Activated CD8-positive, alpha-beta memory T cell treated with anti-CD3 and anti-CD28 coated beads, Interleukin-2, amount 10 ng/mL, durations not matched to agents 7 days and 5 days (primary cell): ENCODE measurements at places on chromosomes 2 and 18. TPM values are rescaled to one million over a fixed set of nuclear protein-coding genes. Genes with fewer than 3 reads are reported as not detected.

- DNase-seq = no peak
These were observed 3.9 kb downstream of the UBXN4 start for GRCh38 chr2:135745545-135745944.

DNA sequence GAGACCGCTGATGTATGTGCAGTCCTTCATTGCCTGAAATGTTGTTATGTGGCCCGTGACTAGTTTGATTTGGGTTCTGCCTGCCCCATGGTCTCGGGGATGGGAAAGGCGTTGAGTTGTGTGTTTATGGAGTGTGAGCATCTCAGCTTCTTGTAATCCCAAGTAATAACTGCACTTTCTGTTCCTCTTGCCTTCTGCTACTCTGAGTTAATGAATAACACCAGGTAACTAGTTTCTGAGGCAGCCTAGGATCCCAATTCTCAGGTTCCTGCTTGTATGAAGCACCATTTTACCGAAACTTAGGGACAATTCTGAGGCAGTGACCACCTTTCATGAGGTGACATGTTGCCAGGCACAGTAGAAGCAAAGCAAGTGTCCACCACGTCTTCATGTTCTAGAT, 170.0 kb downstream of the ALK start:
- DNase-seq = no peak

- peak; percentile 44 for DNase-seq
These were observed 49.9 kb upstream of the DAPL1 start for GRCh38 chr2:158745067-158745865.

REG3G gene
- total RNA-seq = not detected

EMILIN2 gene
- total RNA-seq = 19.0 TPM
